ENCODE measurements at places on chromosomes 13 and 19. TPM values are rescaled to one million over a fixed set of nuclear protein-coding genes. Genes with fewer than 3 reads are reported as not detected.

Gene MAST3
- 5.9 TPM for total RNA-seq

Gene HCN2
- 1.2 TPM for total RNA-seq

Gene OR1M1
- total RNA-seq = not detected

Gene ATP4A
- total RNA-seq = not detected

Gene LYL1
- 5.0 TPM for total RNA-seq

Gene ZNF763
- 2.7 TPM for total RNA-seq
